ENCODE measurements at places on chromosomes 3 and 15. TPM values are rescaled to one million over a fixed set of nuclear protein-coding genes. Genes with fewer than 3 reads are reported as not detected.
A peak's percentile ranks its signal among the peaks of the same experiment; 100 is the strongest.

Gene P3H2
- total RNA-seq: 20.0 TPM

Gene NOX5
- 0.29 TPM for total RNA-seq

- no peak for DNase-seq
These were observed 128.6 kb upstream of the IQSEC1 start for GRCh38 chr3:13201851-13202250.

DNA sequence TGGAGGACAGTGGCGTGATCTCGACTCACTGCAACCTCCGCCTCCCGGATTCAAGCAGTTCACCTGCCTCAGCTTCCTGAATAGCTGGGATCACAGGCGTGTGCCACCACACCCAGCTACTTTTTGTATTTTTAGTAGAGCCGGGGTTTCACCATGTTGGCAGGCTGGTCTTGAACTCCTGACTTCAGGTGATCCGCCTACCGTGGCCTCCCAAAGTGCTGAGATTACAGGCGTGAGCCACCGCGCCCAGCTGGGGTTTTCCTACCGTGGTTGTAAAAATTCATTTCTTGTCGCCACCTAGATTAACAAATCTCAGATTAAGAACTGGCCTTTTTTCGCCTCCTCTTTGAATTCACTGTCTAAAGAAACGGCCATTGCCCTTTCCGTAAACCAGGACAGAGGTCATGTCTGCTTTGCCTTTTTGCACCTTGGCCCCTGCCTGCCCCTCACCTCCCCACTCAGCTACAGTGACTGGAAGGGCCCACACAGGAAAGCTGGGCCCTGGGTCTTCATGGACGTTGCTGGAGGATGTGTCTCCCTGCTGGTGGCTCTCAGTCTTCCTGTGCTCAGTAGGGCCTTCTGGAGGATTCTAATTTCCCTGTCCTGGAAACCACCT lies 17.2 kb downstream of the ZNF710 start:
- DNase-seq: peak; percentile 52

- DNase-seq: peak; percentile 76
These were observed at the start of gene PRICKLE2 for GRCh38 chr3:64224826-64225610. PRICKLE2 (minus strand) TSS chr3:64225466; CDS start chr3:64198927, 26,539 bp downstream.

DNA sequence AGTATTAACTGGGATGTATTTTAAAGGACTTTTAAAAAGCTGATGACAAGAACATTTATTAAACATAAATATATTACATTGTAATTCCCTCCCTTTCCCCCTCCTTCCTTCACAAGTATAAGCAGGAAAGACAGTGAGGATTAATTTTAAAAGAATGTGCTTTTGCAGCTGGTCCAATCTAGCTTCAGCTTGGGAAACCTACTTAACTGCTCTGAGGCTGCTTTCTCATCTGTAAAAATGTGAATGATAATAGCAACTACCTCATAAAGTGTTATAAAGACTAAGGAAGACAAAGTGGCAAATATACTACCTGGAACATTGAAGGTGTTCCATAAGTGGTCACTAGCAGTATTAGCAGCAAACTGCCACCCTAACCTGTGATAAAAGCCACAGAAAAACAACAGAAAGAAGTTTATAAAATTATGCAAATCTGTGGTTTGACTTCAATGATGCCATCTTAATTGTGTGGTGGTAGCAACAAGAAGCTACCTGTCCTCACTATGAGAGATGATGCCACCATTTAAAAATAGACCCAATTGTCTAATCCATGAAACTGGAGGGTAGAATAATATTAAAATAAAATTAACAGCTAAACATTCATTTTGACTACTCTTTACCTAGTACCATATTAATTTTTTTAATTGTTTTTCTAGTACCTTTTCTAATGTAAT lies 20.0 kb downstream of the DHX36 start:
- DNase-seq: no peak

- no peak for DNase-seq
These were observed 129.2 kb upstream of the IL12A start for GRCh38 chr3:159859424-159859823.

DNA sequence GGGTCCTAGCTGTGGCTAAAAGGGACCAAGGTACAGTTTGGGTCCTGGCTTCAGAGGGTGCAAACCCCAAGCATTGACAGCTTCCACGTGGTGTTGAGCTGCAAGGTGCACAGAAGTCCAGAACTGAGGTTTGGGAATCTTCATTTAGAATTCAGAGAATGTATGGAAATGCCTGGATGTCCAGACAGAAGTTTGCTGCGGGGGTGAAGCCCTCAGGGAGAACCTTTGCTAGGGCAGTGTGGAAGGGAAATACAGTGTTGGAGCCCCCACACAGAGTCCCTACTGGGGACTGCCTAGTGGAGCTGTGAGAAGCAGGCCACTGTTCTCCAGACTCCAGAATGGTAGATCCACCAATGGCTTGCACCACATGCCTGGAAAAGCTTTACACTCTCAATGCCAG lies 17.9 kb downstream of the RNF13 start:
- DNase-seq: no peak

Data from lower leg skin (tissue), 4 donors.